Esophagus mucosa (tissue), 1 donor: ENCODE measurements at places on chromosomes 7 and 10. TPM values are rescaled to one million over a fixed set of nuclear protein-coding genes. Genes with fewer than 3 reads are reported as not detected.

GRCh38 chr7:35680403-35681013 is 14.4 kb downstream of the HERPUD2 start:
- ATAC-seq, result no peak

DNA sequence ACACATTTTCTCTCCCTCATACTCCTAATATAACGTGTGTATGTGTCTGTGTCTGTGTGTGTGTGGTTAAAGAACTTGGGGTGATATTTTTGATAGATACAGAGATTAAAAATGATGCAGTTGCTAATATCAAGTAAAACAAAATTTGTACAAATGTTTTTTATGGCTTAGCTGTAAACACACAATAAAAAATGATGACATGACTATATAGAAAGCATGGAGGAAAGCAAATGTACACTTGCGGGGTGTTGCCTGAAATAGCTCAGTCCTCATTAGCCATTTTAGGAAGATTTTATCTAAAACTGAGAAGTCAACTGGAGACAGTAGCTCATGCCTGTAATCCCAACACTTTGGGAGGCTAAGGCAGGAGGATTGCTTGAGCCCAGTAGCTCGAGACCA is 5.6 kb upstream of the TASOR2 start:
- ATAC-seq, result no peak

Gene LRCH4
- 19.3 TPM for total RNA-seq

Gene VWDE
- 0.36 TPM for total RNA-seq

GRCh38 chr10:88707429-88708155 is 1.5 kb downstream of the LIPK start:
- ATAC-seq, result peak; percentile 84

DNA sequence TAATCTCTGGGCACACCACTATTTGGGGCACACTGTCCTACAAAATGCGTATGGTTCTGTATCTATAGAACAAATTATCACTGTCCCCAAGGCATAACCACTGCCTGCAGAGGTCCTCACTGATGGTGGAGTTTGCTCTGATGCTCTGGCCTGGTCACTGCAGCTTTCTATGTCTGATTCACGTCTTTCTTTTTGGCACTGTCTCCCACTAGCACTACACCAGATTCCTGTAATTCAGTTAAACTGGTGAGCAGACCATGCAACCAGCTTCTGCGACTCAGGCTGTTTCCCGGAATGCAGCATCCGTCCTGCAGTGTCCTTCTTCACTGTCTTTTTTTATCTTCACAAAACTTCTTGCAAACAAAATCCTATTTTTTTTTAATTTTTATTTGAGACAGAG is 112.8 kb downstream of the KLF6 start:
- no peak for ATAC-seq

DNA sequence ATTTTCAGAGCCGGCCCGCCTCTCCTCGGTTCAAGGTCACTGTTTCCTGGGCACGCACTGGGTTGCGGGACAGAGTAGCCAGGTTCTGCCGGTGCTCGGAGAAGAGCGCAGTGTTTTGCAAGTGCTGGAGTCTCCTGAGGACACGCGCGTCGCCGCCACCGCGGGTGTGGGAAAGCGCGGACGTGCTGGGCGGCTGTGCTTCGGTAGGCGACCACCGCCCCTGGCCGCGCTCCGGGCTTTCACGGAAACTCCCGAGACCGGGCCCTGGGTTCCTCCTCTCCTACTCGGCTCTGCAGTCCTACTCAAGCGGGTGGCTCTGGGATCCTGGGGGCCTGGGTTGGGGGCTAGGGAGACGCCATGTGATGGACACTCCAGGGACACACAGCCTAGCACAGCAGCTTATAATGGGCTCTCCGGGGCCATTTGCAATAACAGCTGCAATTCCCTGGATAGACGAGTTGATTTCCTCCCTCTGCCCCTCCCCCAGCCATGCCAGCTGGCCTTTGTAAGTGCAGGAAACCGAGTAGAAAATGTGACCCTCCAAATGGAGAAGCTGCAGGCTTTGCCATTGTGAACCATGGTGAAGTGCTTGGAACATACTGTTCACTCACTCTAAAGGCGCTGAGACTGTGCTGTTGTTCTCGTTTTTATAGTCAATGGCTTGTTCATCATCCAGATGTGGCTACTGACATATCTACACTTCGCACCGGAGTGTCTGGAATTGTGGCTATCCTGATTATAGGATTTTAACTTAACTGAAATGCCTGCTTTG is 2.1 kb downstream of the FRAT1 start:
- no peak for ATAC-seq

GRCh38 chr10:99325281-99325680 is 3.9 kb upstream of the CNNM1 start:
- peak; percentile 58 for ATAC-seq

DNA sequence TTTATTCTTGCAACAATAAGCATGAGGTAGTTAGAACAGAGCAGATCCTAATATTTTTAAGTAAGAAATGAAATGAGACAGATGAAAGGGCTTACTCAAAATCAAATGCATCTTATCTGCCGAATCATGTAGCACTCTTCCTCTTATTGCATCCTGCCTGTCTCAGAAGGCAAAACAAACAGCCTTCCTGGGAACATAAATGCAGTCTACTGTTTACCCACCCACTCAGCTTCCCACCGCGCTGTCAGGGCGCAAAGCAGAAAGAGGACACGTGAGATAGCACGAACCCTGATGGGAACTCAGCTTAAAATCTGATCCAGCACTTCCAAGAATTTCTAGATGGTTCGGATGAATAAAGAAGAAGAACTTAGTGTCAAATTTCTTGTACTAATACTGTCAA is 114.4 kb upstream of the CDK1 start:
- ATAC-seq, result no peak
